ENCODE measurements at places on chromosomes 4 and X. TPM values are rescaled to one million over a fixed set of nuclear protein-coding genes. Genes with fewer than 3 reads are reported as not detected.

The CTSO gene
- 2.0 TPM for polyA plus RNA-seq

The KLHL13 gene
- polyA plus RNA-seq: 1.5 TPM

The MAPK10 gene
- 0.22 TPM for polyA plus RNA-seq

The L1CAM gene
- 0.36 TPM for polyA plus RNA-seq

The DHRSX gene
- 7.8 TPM for polyA plus RNA-seq

The USP27X gene
- polyA plus RNA-seq: 4.3 TPM

The HEPH gene
- 0.57 TPM for polyA plus RNA-seq

The MAGEC1 gene
- polyA plus RNA-seq: not detected

The ZBED1 gene
- 37.6 TPM for polyA plus RNA-seq

The PNMA6A gene
- polyA plus RNA-seq: 0.31 TPM

The MAGEB1 gene
- polyA plus RNA-seq: not detected

The PLP1 gene
- 0.70 TPM for polyA plus RNA-seq

The AFF1 gene
- polyA plus RNA-seq: 171 TPM

The ARMCX1 gene
- 15.6 TPM for polyA plus RNA-seq

The ADH5 gene
- 87.0 TPM for polyA plus RNA-seq

The MAOB gene
- polyA plus RNA-seq: 39.8 TPM

The PHEX gene
- polyA plus RNA-seq: 0.01 TPM

The MAGEA8 gene
- polyA plus RNA-seq: not detected

The DCHS2 gene
- not detected for polyA plus RNA-seq

The IRF2 gene
- polyA plus RNA-seq: 6.7 TPM

The CLDN34 gene
- polyA plus RNA-seq: not detected

The FANCB gene
- polyA plus RNA-seq: 0.20 TPM

The MAGEA2 gene
- not detected for polyA plus RNA-seq

The PF4V1 gene
- 0.14 TPM for polyA plus RNA-seq

The ARR3 gene
- polyA plus RNA-seq: not detected

The APOO gene
- polyA plus RNA-seq: 35.0 TPM

The MTNR1A gene
- polyA plus RNA-seq: not detected

The NLRP2B gene
- not detected for polyA plus RNA-seq

The PAGE4 gene
- polyA plus RNA-seq: 1.4 TPM

The SH3RF1 gene
- 5.3 TPM for polyA plus RNA-seq

The POU3F4 gene
- polyA plus RNA-seq: not detected

The NDP gene
- not detected for polyA plus RNA-seq

The BEX4 gene
- polyA plus RNA-seq: 3.7 TPM

The HSFX3 gene
- polyA plus RNA-seq: not detected

Measured in psoas muscle (tissue), 8 donors.